ENCODE measurements at places on chromosomes 6 and 20. TPM values are rescaled to one million over a fixed set of nuclear protein-coding genes. Genes with fewer than 3 reads are reported as not detected.

DNA sequence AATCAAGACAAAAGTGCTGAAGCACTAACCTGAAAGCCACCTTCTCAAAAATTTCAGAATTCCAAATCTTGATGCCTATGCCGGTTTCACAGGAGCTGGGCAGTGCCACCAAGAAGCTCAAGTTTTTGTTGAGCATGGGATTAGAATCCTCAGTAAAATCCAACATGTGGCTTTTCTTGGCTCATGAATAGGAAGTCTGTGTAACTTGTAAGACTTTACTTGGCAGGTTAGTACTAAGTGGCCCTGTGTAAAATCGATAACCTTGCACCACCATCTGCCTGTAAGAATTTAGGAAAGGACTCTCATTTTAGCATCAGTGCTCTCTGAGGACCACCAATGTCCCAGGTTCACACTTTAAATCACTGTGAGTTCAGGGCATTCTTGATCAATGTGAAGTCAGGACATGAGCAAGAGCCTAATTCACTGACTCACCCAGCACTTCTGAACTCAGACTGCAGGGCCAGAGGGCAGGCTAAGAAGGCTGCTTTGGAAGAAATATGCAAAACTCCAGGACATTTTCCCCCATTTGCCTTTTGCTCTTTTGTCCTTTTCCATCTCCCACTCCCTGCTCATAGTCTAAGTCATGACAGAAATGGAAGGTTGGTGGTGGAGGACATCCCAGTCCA, 113.2 kb downstream of the EDN1 start:
- H3K36me3 ChIP-seq: no peaks in the 10 kb centered on the region
- no peak overlapping the region for H3K4me3 ChIP-seq
- no peaks in the 10 kb centered on the region for H3K4me1 ChIP-seq
- no peak overlapping the region for H3K27ac ChIP-seq
- no peaks in the 10 kb centered on the region for H3K27me3 ChIP-seq

DNA sequence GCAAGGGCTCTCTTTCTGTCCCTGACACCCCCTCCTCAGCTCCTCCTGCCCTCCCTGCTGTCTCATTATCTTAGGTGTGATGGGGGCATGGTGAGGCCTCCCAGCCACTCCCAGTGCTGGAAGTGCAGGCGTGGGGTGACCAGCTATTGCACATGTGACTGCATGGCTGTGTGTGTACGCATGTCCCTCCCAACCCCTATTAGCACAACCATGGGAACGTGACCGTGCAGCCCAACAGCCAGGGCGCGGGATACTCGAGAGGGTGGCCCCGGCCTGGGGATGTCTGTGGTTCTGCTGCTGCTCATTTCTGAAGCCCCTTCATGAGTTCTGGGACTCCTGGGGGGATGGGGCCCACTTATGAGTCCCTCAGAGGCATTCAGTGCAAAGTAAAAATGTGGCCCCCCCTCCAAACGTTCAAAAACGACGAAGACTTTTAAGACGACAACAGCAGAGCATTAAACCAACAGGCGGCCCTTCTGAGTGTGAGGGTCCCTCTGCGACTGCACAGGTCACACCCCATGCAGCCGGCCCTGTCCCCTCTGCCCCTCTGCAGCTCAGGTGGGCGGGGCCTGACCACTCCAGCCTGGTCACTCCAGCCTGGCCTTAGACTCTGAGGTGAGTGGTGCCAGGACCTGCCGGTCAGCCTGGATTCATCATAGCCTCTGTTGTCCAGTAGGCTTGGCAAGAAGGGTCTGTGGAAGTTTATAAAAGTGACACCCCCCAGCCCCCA, 51.1 kb downstream of the RBM38 start:
- no peaks in the 10 kb centered on the region for H3K27me3 ChIP-seq
- no peak overlapping the region for H3K27ac ChIP-seq
- H3K4me1 ChIP-seq: no peaks in the 10 kb centered on the region
- H3K4me3 ChIP-seq: no peak overlapping the region

- DNase-seq: no peak
- H3K4me1 ChIP-seq: peaks cover 2% of the 10 kb centered on the region
- H3K27me3 ChIP-seq: no peaks in the 10 kb centered on the region
- no peak overlapping the region for H3K27ac ChIP-seq
- H3K36me3 ChIP-seq: no peaks in the 10 kb centered on the region
These were observed 21.5 kb downstream of the VNN2 start for GRCh38 chr6:132736239-132736638.

DNA sequence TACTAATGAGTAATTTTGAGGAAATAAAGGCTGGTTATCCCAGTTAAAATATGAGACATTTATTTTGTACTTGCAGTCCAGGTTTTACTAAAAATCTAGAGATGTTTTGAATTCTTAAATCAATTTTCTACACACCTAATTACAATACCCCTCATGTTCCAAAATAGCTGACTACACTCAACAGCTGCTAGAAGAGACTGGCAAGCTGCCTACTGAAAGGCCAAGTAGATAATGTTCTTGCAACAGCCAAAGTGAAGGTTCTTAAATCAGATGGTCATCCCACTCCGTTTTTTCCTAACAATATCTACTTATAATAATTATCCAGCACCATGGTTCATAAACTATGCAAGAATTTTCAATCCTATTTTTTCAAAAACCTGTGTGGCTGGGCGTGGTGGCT, 69.0 kb downstream of the DTNBP1 start:
- H3K27me3 ChIP-seq: no peaks in the 10 kb centered on the region
- H3K4me1 ChIP-seq: peaks cover 2% of the 10 kb centered on the region
- no peak for DNase-seq
- no peak overlapping the region for H3K27ac ChIP-seq

DNA sequence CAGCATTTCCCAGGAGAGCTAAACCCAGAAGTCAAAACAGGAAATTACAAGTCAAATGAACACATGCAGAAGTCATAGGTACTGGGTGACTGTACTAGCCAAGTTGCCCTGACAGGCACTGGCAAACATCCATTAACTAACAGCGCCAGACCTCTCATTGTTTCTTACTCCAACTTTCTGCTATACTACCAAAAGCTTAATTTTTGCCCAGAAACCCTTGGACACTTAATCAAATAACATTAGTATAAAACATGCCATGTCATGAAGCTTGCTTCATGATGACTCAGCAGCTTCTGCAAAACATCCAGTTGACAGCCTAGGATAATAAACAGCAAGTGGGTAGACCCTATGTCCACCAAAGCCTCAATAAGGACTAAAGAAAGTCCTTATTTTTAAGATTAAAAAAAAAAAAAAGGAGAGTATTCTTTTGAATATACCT, 3.5 kb downstream of the NUP153 start:
- H3K27me3 ChIP-seq: no peaks in the 10 kb centered on the region
- no peaks in the 10 kb centered on the region for H3K36me3 ChIP-seq
- no peak overlapping the region for H3K4me3 ChIP-seq

Gene TMEM30A
- total RNA-seq: 43.4 TPM

DNA sequence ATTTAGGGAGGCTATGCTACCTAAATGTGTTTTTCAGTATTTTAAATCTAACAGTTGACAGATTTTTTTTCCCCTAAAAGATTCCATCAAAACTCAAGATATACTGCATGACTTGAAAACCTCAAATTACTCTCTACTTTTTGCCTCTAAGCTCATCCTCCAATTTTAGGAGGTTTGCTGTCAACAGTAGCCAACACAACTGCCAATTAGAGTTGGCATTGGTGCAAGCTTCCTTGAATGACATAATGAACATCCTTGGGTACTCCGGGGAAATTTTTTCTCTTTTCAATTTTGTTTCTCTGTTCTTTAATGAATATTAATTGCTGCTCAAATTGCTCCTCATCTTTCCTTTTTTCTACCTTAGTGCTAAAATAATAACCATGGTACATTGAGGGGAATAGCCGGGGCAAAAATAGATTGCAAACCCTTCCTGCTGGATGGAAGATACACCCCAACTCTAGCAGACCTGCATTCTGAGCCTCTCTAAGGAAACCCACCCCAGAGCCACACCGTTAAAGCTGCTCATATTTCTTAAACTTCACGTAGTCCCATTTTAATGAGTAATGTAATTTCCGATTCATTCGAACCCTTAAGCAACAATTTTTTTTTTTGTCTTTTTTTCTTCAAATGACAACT, 34.3 kb downstream of the SLC22A23 start:
- H3K27ac ChIP-seq: no peak overlapping the region
- no peaks in the 10 kb centered on the region for H3K27me3 ChIP-seq
- H3K4me1 ChIP-seq: no peaks in the 10 kb centered on the region
- no peaks in the 10 kb centered on the region for H3K36me3 ChIP-seq
- no peak overlapping the region for H3K4me3 ChIP-seq

Measured in T-cell (primary cell).